ENCODE measurements at places on chromosomes 16 and 17.

DNA sequence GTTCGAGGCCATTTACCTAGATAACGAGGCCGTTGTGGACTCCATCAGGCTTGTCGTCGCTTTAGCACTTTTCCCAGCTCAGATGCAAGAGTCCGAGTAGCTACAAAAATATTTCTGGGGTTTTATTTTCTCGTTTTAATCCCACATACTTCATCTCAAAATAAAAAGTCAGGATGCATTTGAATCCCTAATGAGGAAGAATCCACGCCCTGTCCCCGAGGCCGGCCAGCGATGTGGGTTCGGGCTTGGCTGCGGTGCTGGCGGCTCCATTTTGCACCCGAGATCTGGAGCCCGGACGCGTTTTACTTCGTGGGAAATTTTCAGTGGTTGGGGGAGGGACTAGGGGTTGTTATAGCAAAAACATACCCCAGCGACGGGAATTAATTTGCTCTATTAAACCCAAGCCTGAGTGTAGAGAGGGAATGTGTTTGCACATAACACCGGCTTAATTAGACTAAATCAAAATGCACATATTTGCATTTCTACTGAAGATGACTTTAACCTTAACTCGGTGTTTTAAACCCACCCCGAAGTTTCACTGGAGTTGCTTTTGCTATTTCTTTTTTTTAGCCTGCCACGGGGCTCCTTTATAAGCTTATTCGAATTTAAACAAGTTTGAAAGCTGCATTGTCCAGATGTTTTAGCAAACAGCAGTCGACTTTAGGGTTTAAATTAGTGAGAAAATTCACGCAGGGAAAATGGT, 4.8 kb downstream of the IRX5 start:
- DNase-seq = no peak

DNA sequence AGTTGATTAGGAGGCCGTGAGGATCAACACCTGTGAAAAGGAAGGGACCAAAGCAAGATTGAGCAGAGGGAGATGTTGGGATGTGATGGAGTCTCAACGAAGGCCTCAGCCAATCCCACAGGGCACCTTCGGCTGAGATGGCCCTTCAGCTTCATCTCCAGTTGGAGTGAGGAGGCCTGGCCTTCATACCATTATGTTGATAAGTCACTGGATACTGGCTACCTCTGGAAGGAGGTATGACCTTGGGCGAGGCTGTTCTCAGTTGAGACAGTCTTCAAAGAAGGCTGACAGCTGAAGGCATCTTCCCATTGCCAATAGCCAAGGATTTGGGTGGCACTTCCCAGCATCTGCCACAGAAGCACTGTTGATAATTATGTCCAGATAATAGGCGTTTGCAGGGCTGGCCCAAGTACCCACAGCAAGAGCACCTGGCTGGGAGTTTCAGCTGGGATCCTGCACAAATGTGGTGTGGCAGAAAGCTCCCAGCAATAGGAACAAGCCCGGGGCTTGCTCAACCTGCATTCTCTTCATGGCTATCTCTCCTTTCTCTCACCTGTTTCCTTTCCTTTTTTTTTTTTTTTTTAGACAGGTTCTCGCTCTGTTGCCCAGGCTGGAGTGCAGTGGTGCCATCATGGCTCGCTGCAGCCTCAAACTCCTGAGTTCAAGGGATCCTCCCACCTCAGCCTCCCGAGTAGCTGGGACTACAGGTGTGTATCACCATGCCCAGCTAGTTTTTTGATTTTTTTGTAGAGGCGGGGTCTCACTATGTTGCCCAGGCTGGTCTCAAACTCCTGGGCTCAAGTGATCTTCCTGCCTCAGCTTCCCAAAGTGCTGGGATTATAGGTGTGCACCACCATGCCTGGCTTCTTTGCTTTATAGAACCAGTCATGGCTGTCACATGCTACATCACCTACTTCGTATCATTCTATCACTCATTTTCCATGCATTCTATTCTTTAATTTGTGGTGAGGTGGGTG, 18.2 kb upstream of the MAP3K14 start:
- DNase-seq = peak; percentile 71

- no peak for DNase-seq
These were observed 19.9 kb upstream of the ZC3H18 start for GRCh38 chr16:88550246-88550661.

DNA sequence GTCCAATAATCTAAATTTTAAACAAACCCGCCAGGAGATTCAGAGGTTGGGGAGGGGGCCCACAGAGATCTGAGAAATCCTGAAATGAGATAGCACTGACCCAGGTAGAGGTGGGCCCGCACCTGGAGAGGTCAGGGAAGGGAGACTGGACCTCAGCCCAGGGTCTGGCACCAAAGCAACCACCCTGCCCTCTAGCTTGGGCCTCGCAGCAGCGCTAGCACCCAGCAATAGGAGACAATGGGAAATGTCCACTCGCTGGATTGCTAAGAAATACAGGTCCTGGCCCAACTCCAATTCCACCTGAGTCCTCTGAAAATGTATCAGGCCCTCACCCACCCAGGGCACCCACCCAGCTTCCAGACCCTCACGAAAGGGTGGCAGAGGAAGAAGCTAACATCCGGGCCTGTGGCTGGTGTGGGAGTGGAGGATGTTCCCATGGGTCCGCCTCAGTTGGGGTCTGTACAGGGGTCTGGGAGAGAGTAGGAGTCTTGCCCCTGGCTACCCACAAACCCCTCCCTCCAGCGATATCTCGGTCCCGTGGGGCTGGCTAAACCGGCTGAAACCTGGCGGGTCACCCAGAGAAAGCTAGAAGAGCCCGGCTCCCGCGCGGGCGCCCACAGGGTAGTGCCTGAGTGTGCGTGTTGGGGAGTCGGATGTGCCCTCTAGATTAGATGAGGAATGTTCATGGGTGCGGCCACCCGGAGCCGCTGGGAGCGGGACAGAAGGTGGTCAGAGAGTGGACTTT, 1.1 kb downstream of the PLLP start:
- DNase-seq = no peak

- DNase-seq = no peak
These were observed 398.7 kb downstream of the XYLT1 start for GRCh38 chr16:17072104-17072503.

GRCh38 chr17:73363442-73364154, 51.8 kb upstream of the CDC42EP4 start:
- peak; percentile 11 for DNase-seq

GRCh38 chr16:55508941-55509931, at the start of gene LPCAT2:
Gene LPCAT2, plus strand, starts transcription at chr16:55509072. Its CDS starts 110 bp downstream, at chr16:55509182.
- peak; percentile 53 for DNase-seq

- DNase-seq = no peak
These were observed 9.6 kb downstream of the DCTN5 start for GRCh38 chr16:23650674-23651416.

GRCh38 chr16:49727611-49728010, 128.3 kb downstream of the ZNF423 start:
- no peak for DNase-seq

DNA sequence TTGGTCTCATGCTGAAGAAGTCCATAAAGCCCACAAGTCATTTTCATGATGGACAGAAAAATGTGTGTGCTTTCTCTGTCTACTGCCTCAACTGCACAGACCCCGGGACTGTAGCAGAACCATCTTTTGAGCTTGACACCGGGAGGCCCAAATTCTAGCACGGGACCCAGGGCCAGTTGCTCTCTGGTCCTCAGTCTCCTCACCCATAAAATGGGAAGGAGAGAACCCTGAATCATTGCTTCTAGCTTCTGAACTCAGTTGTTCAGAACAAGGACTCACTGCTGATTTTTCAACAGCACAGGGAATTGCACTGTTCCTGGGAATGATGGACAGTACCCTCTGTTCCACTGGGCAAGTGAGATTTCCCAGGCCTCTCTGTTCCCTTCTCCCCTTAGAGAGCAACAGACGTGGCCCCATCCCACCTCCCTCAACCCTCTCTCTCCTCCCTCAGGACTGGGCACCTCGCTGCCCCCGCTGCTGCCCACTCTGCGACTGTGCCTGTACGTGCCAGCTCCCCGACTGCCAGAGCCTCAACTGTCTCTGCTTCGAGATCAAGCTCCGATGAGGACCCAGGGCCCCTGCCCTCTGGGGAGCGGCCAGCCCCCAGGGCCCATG, 2.2 kb upstream of the ALDOA start:
- DNase-seq = no peak

GRCh38 chr16:3769942-3770341, 52.6 kb upstream of the TRAP1 start:
- no peak for DNase-seq

DNA sequence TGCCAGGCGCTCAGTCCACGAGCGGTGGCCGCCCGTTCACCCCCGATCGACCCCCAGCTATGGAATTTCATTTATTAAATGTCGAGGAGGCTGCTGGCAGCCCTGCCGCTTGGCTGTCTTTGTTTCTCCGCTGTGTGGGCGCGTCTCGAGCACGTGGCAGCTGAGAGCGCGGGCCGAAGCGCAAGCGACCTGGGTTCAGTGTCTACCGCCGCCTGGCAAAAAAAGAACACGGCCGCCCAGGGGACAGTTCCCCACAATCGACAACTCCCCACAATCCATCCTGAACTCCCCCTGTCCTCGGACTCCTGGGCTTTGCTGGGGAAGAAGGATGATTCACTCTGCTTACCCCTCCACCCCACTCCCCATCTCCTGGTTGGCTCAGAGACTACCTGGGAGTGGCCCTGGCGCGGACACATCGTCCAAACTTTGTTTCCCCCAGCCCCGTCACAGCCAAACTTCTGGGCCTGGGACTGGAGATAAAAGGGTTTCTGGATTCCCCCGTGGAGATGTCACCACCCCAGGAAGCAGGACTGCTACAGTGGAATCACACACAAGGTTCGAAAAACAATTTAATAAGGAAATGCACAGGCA, 1.7 kb upstream of the ANKRD13B start:
- DNase-seq = peak; percentile 67

DNA sequence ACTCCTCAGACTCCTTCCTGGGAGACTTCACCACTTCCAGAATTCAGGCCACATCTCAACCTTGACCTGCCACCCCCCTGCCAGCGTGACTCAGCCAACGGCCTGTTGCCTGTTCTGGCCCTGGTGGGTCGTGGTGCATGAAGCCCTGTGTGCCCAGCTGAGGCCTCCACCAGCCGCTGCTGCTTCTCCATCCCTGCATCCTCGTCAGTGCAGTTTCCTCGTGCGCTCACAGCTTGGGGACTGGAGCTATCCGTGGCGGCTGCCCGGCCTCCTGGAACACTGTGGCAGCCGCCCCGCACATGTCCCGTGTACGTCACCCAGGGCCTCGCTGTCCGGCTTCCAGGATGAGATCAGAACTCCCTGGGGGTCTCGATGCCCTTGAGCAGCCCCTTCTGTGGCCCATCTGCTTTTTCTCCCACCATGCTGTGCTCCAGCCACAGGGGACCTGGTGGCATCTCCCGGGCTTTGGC, 8.0 kb upstream of the TEDC2 start:
- no peak for DNase-seq
